ENCODE measurements at places on chromosomes 12 and 14. TPM values are rescaled to one million over a fixed set of nuclear protein-coding genes. Genes with fewer than 3 reads are reported as not detected.

The GPRC5D gene
- 0.47 TPM for total RNA-seq

The TC2N gene
- total RNA-seq: 119 TPM

The ZFHX2 gene
- total RNA-seq: 2.8 TPM

The CCDC177 gene
- total RNA-seq: not detected

The CLECL1 gene
- 0.91 TPM for total RNA-seq

- no peak for DNase-seq
Observed at GRCh38 chr12:45928309-45928708, 62.1 kb downstream of the SCAF11 start.

- no peak for DNase-seq
Observed at GRCh38 chr14:62734831-62735230, 310.4 kb downstream of the KCNH5 start.

DNA sequence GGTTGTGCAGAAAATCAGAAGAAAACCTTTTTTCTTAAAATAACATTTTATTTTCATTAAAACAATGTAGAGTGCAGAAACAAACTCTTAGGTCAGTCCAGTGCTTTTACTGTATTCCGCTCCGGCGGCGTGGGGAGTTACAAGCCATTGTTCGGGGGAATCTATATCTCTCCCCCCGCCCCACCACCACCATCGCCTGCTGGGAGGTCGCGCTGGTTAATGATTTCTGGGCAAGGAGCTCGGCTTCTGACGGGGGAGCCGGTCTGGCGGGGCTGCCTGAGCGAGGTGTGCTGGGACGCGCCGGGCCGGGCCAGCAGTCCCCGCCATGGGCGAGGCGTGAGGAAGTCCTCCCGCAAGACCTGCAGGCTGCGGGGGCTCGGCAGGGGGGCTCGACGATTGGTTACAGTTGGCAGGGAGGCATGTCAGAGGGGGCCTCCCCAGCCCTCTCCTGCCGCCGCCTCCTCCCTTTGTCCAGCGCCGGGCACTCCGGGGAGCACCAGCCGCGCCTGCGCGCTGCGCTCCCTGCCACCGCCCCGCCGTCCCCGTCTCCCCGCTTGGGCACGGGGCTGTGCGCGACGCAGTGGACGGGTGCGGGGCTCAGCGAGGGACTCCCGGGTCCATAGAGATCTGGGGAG lies 1.0 kb upstream of the DUSP6 start:
- peak; percentile 80 for DNase-seq

The KRT1 gene
- total RNA-seq: not detected

DNA sequence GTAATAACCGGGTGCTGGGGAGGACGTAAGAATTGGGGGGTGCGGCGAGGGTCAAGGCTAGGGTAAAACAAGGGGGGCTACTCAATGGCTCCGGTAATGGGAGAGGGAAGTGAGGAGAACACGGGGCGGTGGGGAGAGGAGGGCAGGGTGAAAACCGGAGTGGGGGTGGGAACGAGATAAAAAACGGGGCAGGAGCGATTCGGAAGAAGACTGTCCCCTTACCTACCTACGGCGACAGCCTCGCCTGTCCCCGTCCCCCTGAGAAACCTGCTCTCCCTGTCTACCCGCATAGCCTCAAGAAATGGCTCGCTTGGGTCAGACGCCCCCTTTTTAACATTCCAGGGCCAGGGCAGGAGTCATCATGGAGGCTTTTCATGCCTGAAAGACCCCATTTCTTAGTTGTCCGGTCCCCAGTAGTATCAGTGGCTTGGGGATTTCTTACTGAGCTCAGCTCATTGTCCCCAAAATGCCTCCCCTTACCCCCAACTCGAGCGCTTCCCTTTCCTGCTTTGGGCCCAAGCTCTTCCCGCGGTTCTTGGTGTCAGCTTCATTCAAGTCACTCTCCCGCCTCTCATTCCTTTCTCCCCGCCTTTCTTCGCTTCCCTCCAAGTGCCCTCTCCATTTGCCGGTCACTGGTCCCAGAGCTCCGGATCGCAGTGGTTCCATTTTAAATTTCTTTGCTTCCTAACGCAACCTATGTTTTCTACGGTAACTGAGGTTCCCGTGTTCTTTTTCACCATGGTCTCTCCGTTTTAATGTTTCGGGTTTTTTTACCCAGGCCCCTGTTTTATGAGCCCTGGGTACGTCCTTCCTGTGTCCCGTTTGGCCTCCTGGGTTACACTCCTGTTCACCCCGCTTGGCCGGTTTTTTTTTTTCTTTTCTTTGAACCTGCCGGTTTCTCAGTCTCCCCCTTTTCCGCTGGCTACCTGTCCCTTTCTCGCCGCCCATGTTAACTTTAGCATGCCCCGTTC lies 1.2 kb upstream of the WSB2 start:
- DNase-seq: peak; percentile 64

DNA sequence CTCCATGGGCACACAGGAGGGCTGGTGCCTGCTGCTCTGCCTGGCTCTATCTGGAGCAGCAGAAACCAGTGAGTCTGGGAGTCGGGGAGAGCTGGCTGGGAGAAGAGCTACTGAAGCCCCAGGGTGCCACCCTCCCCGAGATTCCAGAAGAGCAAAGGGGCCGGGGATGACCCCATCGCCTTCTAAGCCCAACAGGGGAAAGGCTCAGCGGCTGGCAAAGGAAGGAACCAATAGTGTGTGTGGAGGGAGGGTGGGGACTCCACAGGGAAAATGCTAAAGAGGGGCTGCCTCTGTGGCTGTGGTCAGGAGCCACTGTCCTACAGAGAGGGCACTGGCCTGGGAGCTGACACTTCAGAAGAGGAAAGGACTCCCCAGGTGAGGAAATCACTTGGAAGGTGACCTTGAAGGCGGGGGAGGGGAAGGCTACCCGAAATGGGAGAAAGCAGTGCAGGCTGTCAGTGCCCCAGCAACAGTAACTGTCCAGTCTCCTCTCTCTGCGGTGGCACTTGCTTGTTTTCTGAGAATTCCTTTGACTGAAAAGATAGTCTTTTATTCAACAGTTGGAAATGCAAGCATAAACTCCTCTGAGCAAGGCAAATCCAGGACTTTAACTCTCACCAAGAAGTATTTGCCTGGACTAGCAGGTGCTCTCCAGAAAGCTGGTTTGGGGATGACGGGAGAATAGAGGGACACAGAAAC lies 552 bp downstream of the TAPBPL start:
- DNase-seq: no peak

GRCh38 chr14:26966908-26967307 lies 369.1 kb upstream of the NOVA1 start:
- DNase-seq: no peak

The MEG3 gene
- 77.9 TPM for total RNA-seq

The TCTN1 gene
- total RNA-seq: 50.0 TPM

- DNase-seq: no peak
Observed at GRCh38 chr12:46579474-46579873, 206.9 kb upstream of the SLC38A2 start.

The TAS2R42 gene
- not detected for total RNA-seq

GRCh38 chr12:16246264-16246663 lies 31.2 kb downstream of the SLC15A5 start:
- DNase-seq: no peak

GRCh38 chr14:100546051-100546443 lies 41.2 kb downstream of the BEGAIN start:
- no peak for DNase-seq

The SLC6A13 gene
- not detected for total RNA-seq

DNA sequence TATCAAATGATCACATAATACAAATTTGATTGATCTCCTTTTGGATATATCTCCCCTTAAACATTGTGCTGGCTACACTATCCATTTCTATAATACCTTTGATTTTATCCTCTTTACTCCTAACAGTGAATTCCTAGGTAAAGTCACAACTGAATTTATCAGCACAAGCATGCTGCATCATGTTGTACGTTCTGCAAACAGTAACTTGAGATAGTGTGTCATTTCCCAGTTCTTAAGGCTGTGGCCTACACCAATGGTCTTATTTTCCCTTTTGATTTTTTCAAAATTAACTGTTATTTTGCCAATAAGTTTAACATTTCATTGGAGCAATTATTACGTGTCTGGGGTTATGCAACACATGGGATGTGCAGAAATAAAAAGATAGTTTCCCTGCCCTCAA lies 24.8 kb downstream of the PRKCH start:
- DNase-seq: no peak

GRCh38 chr12:12372946-12373722 lies 16.3 kb downstream of the BORCS5 start:
- no peak for DNase-seq

DNA sequence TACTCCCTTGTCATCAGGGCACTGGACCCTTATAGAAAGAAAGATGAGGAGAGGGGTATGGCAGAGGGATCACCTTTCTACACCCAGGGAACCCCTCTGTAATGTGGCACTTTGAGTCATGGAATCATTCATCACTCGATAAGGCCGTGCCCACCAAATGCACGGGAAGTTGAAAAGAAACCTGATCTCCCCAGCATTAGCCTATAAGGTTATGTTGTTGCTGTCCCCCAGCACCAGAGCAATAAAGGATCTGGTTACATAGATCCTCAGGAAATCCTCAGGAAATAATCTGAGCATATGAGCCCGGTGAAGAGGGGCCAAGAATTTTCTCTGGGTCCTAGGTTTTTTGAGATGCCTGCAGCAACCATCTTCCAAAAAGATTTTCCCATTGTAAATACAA lies 148.8 kb upstream of the CRY1 start:
- DNase-seq: no peak

DNA sequence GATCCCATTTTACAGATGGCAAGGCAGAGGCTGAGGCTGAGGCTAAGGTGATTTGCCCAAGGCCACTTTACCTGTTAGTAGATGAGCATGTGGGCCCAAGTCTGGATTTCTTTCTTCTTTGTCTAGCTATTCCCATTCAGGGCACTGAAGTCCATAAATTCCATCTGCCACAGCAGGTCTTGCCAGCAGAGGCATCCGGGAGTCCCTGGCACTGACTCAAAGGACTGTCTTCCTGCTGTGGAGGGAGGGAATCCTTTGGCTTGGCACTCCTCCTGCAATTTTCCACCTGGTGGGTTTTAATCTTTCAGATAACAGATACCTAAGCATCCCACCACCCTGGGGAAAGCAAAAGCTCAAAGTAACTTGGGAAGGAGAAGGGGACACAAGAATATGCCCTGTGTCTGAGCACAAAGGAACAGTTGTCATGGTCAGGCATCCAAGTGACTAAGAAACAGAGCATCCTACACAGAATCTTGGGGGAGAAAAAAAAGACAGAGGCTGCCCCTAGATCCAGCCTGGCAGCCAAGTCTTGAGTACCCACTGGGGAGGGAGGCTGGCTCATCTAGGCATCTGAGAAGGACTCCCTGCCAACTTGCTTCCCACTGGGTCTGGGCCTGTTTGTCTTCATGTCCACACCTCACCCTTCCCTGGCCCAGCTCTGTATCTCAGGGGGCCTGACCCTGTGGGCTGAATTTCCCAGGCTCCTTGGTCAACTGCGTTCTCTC lies 35.6 kb upstream of the CMKLR1 start:
- DNase-seq: no peak

DNA sequence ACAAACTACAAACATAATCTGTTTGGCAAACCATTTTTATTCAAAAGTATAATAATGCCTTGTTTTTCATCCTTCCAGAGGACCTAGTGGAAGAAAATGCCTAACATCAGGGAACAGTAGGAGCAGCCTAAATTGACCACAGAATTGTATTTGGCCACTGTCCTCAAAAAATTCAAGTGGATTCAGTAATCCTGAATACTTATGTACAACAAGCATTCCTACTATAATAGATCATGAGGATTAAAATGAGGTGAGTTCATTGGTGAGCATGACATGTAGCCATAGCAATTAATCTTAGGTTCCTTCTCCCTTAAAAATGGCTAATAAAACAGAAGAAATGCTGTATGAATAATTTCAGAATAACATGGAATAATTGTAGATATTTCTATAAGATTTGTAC lies 209.3 kb downstream of the DAD1 start:
- no peak for DNase-seq

DNA sequence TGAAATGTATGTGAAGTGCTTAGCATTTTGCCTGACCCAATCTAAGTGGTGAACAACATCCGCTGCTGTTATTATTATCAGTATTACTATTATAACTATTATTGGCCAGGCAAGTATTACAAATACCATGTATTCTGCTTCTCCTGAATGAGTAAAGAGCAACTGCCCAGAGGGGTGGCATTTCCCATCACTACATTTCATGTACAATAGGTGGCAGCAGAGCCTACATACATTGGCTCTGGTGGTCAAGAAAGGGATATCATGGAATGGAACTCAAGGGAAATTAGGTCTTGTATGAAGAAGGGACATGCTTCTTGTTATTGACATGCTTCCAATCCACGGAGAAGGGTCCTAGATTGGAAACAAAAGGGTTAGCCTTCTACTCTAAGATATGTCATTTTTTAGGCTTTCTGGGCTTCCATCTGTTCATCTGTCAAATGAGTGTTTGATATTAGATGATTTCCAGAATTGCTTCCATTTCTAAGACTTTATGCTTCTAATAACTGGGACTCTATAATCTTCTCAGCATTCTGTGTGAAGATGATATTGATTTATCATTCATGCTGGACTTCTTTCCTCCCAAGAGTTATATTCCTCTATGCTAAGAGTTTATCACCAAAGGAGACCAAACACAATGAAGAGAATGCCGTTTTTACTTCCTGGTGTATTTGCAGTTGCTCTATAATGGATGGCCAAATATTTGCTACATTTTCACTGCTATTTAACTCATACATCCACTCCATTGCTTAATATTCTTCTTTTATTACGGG lies 239.1 kb downstream of the SSPN start:
- DNase-seq: no peak

The NFATC4 gene
- 67.2 TPM for total RNA-seq

GRCh38 chr14:100654814-100655740 lies 67.9 kb upstream of the BEGAIN start:
- no peak for DNase-seq

DNA sequence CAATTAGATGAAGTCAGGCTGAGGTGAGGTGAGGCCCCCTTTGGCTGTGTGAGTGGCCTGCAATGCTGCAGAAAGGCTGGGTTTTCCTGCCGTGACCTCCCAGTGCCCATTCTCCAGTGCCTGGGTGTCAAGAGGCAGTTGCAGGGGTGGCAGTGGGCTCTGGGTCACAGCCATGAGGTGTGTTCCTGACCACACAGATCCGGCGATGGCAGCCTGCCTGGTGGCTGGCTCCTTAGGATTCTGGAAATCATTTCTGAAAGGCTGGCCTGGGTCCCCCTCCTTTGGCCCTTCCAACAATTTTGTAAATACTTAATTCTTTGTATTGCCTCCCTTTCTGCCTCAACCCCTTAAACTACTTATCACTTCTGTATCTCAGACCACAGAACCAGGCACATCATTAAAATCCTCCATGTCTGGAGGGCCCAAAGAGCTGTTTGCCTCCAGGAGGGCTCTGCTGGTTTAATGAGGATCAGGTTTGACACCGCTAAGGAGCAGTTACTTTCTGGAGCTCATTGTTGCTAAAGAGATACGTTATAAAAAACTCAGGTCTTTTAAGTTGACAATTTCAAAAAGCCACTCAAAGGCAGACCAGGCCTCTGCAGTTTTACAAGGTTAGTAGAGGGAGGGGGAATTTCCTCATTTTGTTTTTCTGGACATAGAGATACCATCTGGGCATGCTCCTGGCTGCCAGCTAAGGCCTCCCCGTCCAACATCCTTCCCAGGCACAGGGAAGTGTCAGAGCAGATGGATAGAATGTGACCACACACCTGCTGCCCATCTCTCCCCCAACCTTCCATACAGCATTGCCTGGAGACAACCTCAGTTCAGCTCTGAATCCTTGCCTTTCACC lies 204.4 kb downstream of the FOXN3 start:
- no peak for DNase-seq

All from ureter (tissue), 1 donor.